ENCODE measurements at places on chromosomes 2 and 18.

- no peak for DNase-seq
Observed at GRCh38 chr2:184734338-184734737, 136.0 kb downstream of the ZNF804A start.

DNA sequence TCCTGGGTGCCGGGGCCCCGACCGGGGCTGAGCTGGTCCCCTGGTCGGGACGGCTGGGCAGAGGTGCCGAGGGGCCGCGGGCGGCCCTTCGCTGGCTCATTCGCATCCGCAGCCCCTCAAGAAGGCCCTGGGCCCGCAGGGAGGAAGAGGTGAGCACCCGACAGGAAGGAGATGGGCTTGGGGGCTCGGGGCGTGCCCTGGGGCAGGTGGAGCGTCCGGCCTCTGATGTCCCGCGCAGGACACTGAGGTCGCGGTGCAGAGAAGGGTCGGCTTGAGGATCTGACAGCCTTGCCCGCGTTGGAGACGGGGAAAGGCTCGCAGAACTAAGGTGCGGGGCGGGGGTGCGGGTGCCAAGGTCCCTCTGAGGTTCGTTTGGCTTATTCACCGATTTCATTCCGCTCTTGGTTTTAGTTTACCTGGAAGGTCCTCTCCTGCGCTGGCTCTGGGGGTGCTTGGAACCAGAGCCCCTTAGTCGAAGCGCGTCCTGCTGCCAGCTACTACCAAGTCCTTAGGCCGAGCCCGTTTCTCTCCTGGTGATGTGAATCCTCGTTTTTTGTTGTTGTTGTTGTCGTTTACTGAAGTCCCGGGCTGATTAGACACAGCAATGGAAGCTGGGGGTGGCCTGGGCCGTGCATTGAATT lies 18.9 kb upstream of the CD8A start:
- DNase-seq, result no peak

DNA sequence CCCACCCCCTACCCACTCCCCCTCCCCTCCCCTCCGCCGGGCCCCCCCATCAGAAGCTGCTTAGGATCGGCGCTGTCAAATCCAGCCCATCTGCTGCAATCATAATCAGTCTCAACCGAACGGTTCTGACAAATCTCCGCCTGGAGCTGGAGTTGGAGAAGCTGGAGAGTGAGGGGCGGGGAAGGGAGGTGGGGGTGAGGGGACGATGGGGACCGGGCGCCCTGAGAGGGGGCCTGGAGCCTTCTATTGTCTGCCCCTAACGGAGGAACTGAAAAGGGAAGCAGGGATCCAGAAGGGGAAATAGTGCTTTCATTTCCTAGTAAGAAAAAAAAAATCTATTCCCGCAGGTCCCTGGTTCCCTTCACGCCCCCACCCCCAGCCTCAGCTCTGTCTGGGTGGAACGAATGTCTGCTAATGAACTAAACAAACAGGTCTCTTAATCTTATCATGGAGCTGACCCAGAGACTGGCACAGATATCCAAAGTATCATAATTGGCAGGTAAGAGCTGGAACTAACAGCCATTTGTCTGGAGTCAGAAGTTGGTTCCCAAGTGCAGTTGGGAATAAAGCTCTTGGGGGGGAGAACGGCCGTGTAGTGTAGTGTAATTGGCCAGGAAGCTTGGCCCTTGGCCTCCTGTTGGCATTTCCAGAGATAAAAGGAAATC lies 301.2 kb downstream of the NCKAP5 start:
- DNase-seq, result no peak

DNA sequence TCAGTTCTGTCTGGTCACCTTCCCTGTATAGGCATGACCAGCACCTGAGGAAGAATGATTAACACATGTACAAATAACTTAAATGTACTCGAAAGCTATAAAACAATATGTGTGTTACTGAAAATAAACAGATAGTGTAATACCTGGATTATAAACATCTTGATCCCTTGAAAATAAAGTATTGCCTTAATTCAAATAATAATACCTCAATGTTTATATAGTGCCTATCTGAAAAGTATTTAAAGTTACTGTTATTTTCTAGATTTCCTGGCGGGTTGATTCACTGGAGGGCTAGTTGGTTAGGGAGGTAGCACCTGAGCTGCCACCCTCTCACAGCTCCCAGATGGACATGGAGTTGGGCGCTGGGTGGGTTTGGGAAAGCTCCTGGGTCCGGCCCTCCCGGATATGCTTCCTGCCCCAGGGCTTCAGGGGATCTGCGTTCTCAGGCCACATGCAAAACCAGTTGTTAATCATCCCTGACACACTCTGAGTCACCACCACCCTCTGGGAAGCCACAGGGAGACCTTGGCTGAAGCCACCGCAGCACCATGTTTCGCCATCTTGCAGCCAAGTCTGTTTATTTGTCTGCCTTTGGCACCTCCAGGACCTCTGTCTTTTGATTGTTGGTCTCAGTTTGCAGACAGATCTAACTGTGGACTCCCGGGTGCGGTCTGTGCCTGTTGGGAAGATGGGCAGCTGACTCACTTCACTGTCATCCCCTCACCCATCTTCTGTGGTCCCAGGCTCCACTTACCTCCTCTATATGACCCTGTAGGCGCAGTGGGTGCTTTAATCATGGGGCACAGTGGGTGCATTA lies 35.3 kb downstream of the RAB31 start:
- DNase-seq, result peak; percentile 92

GRCh38 chr2:171394164-171394740 lies 39.5 kb downstream of the METTL8 start:
- DNase-seq, result no peak

DNA sequence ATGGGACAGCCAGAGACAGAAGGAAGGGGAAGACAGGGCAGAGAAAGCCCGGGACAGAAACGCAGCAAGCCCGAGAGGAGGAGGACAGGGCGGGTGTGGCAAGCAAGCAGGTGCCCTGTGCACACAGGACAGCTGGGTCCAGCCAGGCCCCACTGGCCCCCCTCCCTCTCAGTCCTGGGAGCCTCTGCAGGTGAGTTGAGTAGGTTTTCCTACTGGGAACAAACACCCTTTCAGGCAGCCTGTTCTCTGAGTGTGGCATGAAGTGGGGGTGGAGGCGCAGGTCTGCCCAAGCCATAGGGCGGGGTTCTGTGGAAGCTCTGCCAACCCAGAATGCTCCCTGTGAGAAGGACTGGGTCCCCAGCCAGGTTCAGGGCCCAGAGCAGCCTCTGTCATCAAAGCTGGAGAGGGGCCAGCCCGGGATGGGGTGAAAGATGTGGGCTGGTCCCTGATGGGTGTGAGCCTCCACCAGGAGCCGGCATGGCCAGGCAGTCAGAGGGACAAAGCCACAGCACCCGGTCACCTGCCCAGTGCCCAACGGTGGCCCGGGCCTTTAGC lies 129.4 kb downstream of the TFCP2L1 start:
- no peak for DNase-seq

DNA sequence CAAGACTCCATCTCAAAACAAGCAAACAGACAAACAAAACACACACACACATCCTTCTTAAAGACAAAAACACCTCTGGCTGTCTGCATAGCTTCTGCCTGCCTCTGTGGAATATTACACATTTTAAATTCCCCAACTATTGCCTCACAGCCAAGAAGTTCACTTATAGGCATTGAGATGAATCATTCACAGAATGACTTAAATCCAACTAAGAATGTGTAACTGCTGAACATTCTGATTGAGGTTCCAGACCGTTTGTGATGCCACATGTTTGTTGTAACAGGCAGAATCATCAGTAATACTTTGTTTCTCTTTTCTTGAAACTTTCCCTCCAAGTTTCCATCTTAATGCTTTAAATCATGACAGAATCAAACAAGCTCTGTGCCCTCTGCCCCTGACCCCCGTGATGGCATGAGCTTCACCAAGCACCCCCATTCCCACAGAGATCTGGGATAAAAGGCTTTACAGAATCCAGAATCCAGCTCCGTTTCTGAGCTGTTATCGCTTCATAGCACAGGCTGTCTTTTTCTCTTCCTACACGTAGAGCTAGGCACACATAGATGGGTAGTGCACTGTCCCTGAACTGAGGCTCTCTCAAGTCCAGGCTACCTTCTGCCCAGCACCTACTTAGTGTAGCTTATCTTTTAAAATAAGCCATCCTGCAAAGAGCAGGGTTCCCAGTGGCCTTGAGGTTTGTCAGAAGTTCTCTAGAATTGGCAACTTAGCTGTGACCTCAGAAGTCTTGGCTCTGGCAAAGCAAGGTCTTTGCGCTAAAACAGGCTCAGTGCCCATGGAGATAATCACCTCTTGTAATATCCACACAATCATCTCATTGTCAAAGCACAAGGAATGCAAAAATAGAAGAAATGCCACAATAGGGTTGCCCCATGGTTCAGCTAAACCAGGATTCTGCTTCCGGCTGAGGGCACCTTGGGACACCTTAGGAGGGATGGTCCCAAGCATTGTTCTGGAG lies 32.9 kb downstream of the EPAS1 start:
- peak; percentile 73 for DNase-seq

GRCh38 chr2:118832791-118833715 lies 14.4 kb downstream of the EN1 start:
- DNase-seq, result no peak

DNA sequence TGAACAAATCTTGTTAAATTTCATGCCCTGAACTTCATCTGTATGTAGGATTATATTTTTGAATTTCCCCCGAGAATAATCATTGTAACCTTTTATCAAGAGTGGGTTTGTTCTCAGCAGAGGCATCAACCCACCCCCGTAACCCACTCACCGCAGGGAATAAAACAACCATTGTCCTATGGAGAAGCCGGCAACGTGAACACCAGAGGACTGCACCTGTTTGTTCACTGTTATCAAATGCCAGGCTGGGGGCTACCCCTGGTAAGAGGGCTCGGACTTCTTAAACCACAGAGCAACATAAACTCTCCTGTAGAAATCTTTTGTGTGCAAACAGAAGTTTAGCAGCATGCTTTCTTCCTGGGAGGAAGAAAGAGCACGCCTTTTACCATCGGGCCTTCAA lies 610.4 kb downstream of the ERBB4 start:
- DNase-seq, result no peak

GRCh38 chr2:24206242-24206641 lies 31.4 kb downstream of the FAM228A start:
- no peak for DNase-seq
